ENCODE measurements at places on chromosomes 2 and 18.

DNA sequence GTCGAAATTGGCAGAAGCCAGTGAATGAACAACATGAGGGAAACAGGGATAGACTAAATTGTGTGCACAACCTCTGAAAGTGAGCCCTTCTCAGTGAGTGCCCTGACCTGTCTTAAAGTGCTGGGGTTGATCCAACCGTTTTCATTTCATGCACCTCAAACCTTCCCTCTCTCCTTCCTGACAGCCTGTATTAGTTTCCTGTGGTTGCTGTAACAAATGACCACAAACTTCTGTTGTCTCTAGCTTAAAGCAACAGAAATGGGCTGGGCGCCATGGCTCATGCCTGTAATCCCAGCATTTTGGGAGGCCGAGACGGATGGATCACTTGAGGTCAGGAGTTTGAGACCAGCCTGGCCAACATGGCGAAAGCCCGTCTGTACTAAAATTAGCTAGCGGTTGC, 48.8 kb upstream of the PPP1CB start:
- H3K4me1 ChIP-seq = no peaks in the 10 kb centered on the region
- no peak for DNase-seq
- peak overlapping the region; percentile 84 for H3K27ac ChIP-seq
- H3K36me3 ChIP-seq = no peaks in the 10 kb centered on the region
- no peak overlapping the region for H3K4me3 ChIP-seq

DNA sequence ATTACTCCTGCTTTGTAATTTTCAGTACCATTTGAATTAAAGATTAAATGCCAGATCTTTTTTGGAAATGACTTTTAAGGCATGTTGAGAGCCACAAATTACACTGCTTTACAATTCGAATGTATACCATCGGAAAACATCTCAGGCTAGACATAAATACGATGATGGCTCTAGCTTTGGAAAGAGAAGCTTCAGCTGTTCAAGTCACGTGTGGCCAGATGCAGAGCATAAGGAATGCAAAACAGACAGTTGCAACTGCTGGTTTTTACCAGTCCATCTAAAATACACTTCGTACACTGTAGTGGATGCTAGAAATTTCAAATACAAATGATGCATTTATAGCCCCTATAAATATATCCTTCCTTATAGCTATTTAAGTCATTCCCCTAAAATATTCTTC, 8.0 kb downstream of the ZNF516 start:
- no peaks in the 10 kb centered on the region for H3K4me1 ChIP-seq
- no peak overlapping the region for H3K4me3 ChIP-seq

DNA sequence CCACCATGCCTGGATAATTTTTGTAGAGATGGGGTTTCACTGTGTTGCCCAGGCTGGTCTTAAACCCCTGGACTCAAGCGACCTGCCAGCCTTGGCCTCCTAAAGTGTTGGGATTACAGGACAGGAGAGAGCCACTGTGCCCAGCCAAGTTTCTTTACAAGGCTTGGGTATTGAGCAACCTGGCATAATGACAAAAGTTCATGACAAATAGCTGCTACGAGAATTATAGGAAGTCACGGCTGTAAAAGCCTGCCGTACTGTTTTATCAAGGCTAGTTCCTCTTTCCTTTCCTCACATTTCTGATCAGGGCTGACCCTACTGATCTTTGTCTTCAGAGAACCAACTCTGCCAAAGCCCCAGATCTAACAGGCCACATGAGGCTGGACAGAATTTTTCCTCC, 490.4 kb upstream of the SPRED2 start:
- H3K36me3 ChIP-seq = no peaks in the 10 kb centered on the region
- H3K27ac ChIP-seq = no peak overlapping the region

DNA sequence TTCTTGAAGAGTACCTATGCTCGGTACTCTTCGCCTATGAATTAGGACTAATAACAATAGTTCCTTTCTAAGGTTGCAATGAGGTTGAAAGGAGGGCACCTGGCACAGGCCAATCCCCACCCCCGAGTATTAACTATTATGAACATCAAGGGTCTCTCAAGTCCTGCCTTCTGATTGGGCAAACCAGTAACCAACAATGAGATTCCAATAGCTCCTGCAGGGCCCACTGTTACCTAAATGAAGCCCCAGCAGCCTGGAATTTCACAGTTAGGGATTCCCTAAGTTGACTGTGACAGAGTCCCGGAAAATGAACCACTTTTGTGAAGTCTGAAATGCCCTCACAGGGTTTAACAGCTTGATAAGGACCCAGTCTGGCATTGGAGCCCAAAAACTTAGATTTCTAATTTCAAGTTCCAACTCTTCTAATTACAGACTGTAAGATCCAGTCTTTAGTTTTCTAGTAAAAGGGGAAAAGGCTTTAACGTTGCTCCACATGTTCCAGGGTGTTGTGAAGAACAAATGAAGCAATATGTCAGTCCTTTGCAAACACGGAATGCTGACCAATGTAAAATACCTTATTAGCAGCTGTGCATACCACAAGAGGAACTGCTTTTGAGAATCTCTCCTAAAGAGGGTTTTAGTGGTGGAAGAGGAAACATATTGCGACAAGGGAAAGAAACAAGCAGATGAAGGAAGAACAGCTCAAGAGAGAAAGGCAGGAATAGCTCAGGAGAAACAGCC, 277.7 kb upstream of the MAP2 start:
- no peaks in the 10 kb centered on the region for H3K27me3 ChIP-seq
- H3K4me3 ChIP-seq = no peak overlapping the region
- no peak for DNase-seq
- no peak overlapping the region for H3K27ac ChIP-seq
- no peaks in the 10 kb centered on the region for H3K36me3 ChIP-seq
- no peaks in the 10 kb centered on the region for H3K4me1 ChIP-seq

- no peak overlapping the region for H3K27ac ChIP-seq
- no peaks in the 10 kb centered on the region for H3K27me3 ChIP-seq
- H3K36me3 ChIP-seq = peaks cover 5% of the 10 kb centered on the region
- H3K4me1 ChIP-seq = no peaks in the 10 kb centered on the region
- H3K4me3 ChIP-seq = no peak overlapping the region
These were observed 44.2 kb downstream of the NLRC4 start for GRCh38 chr2:32220445-32220844.

- no peak overlapping the region for H3K27ac ChIP-seq
- DNase-seq = no peak
- no peaks in the 10 kb centered on the region for H3K27me3 ChIP-seq
- H3K4me1 ChIP-seq = no peaks in the 10 kb centered on the region
These were observed 2033.7 kb upstream of the CELF4 start for GRCh38 chr18:39599251-39599650.

- no peaks in the 10 kb centered on the region for H3K36me3 ChIP-seq
- DNase-seq = no peak
- no peaks in the 10 kb centered on the region for H3K27me3 ChIP-seq
- peak overlapping the region; percentile 99 for H3K27ac ChIP-seq
- peak overlapping the region; percentile 69 for H3K4me3 ChIP-seq
- no peaks in the 10 kb centered on the region for H3K4me1 ChIP-seq
These were observed 1.7 kb downstream of the TUBB6 start for GRCh38 chr18:12309683-12310198.

DNA sequence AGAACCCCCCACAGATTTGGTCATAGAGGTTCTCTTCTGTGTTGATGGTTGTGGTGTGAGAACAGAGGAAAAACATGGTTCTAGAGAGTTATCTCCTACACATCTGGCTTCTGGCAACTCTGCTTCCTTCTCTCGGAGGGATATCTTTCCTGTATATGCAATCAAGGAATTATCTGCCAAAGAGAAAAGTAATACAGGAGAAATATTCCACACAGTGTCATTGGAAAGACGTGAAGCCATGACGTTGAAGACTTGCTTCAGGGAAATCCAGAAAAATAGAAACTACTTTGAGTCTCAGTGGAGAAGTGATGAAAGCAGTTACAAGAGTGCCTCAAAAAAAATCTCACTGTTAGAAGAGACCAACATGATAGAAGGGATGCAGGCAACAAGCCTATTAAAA, 78.5 kb downstream of the RAB31 start:
- no peaks in the 10 kb centered on the region for H3K27me3 ChIP-seq
- no peaks in the 10 kb centered on the region for H3K36me3 ChIP-seq
- DNase-seq = no peak
- no peak overlapping the region for H3K27ac ChIP-seq
- no peak overlapping the region for H3K4me3 ChIP-seq

GRCh38 chr2:112885506-112885902, 25.5 kb upstream of the IL37 start:
- no peaks in the 10 kb centered on the region for H3K27me3 ChIP-seq
- no peak for DNase-seq
- H3K4me1 ChIP-seq = no peaks in the 10 kb centered on the region
- no peaks in the 10 kb centered on the region for H3K36me3 ChIP-seq
- H3K4me3 ChIP-seq = no peak overlapping the region

GRCh38 chr2:221911321-221911720, 339.2 kb upstream of the EPHA4 start:
- H3K27me3 ChIP-seq = no peaks in the 10 kb centered on the region
- no peaks in the 10 kb centered on the region for H3K36me3 ChIP-seq
- H3K4me3 ChIP-seq = no peak overlapping the region
- no peak overlapping the region for H3K27ac ChIP-seq
- H3K4me1 ChIP-seq = no peaks in the 10 kb centered on the region

DNA sequence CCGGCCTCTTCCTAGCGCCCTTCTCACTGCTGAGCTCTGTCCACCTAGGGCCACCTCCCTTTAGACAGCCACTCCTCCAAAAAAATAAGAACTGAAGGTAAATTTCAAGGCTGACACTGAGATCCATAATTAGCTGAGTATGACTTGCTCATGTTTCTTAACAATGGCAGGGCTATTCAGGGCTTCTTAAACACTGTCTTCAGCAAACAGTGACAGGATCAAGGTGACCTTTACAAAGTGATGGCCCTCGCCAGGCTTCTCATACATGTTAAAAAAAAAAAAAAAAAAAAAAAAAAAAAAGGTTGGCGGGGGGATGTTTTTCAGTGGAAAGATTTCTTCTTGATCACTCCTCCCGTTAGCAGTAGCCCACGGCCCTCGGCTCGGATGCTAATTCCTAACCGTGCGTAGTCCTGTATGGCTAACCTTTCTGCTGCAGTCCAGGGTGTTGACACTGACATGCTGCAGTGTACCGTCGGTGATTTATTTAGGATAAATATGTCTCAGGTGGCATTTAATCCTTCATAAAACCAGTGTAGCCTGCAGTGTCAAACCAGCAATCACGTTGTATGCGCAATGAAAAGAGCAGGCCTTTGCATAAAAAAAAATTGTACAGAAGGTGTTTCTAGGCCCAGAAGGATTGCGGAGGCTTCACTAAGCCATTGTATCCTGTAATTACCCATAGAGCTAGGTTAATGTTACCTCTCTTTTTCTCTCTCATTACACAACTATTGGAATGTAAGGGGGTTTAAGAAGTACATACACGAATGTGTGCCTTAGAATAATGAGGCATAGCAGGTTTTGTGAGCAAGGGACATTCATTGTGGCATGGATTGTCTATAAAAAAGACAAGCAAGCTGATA, 142.7 kb downstream of the PTGR3 start:
- no peak overlapping the region for H3K27ac ChIP-seq
- no peak overlapping the region for H3K4me3 ChIP-seq
- DNase-seq = no peak
- no peaks in the 10 kb centered on the region for H3K36me3 ChIP-seq
- H3K27me3 ChIP-seq = no peaks in the 10 kb centered on the region

GRCh38 chr2:181367411-181367810, 89.8 kb upstream of the ITGA4 start:
- H3K36me3 ChIP-seq = no peaks in the 10 kb centered on the region
- H3K4me1 ChIP-seq = no peaks in the 10 kb centered on the region
- DNase-seq = no peak

DNA sequence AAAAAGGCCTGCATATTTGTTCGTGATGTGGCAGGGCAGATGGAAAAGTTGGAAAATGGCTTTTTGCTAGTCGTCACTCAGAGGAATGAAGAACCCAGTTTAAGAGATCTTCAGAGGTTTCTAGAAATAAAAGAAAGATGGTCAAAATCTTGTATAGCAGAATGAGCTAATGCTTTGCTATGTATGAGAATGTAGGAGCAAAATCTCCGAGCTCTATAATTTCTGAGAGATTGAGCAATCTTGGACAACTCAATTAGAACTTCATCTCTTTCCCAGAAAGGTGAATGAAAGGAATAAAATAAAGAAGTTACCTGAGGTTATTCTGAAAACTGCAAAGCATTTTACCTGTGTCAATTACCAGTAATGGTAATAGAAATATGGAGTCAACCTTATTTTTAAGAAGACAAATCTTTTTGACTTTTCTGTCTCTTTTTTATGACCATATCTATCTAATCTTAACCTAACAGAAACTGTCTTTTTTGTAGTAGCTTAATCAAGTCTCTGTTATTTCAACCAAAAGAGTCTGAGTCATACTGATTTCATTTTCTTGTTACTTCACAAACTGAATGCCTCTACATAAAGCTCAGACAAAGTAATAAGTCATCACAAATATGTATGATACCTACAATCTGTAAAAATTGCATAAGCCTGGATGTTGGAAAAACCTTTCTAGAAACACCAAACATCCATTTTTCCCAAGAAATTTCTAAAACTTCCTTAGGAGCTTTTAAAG, 32.5 kb downstream of the CCDC68 start:
- no peaks in the 10 kb centered on the region for H3K27me3 ChIP-seq
- no peaks in the 10 kb centered on the region for H3K36me3 ChIP-seq
- no peak overlapping the region for H3K4me3 ChIP-seq
- no peaks in the 10 kb centered on the region for H3K4me1 ChIP-seq
